ENCODE measurements at places on chromosomes 12 and 14.

- peaks cover 8% of the 10 kb centered on the region for H3K4me1 ChIP-seq
- H3K27ac ChIP-seq = no peak overlapping the region
- DNase-seq = no peak
Measured at GRCh38 chr12:4169531-4169930, 104.0 kb upstream of the CCND2 start.

- H3K27me3 ChIP-seq = no peaks in the 10 kb centered on the region
- no peak overlapping the region for H3K27ac ChIP-seq
- no peaks in the 10 kb centered on the region for H3K36me3 ChIP-seq
- no peak overlapping the region for H3K4me3 ChIP-seq
- no peaks in the 10 kb centered on the region for H3K4me1 ChIP-seq
- no peak for DNase-seq
Measured at GRCh38 chr14:85634205-85634604, 104.3 kb downstream of the FLRT2 start.

DNA sequence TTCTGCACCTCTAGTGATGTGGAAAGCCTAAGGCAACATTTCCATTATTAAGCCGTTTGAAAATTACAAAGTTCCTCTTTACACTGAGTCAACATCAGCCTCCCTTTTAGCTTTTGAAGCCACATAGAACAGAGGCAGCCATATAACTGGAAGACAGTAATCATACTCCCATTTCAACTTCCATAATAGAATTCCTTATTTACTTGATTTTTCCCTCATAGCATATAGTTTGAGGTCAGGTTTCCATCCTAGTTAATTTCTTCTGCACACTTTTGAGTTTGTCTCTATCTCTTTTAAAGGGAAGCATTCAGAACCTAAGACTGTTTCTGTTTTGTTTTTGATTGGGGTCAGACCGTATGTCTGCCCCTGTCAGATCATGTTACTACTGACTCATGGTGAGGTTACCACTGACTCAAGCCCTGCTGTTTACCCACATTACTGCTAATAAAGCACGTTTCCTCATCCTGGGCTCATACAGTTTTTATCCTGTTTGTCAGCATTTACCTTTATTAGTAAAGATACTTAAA lies 161.0 kb downstream of the SLC38A4 start:
- H3K36me3 ChIP-seq = no peaks in the 10 kb centered on the region
- H3K27ac ChIP-seq = no peak overlapping the region
- DNase-seq = no peak
- no peaks in the 10 kb centered on the region for H3K27me3 ChIP-seq

DNA sequence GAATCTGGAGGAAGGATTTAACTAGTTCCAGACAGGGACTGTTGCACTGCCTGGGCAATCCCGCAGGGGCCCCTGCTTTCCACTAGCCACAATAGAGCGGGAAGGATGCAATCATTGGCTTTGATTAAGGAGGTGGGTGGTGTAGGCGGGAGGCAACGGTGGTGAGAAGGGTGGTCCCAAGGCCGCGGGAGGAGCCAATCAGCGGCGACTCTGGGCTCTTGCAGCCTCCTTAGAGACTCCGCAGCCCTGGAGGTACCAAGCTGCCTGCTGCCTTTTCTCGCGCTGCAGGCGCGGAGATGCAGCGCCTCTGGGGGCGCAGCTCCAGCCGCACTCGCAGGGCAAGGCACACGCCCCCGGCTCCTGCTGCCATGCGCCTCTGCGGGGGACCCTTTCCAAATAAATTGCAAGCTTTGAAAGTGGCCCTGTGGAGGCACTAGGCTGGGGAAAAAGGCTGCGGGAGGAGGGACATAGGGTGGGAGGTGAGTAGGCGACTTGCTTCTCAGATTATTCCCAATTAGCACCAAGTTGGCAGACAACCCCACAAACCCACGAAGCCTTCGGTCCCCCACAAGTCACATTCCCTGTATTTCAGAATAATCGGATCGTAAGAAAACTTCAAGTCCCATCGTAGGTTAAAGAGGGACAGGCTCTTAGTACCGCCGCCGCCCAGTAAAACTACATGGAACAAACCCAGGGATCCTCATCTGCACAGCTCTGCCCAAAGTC lies 858 bp upstream of the KCNA1 start:
- peaks cover 75% of the 10 kb centered on the region for H3K27me3 ChIP-seq
- peak; percentile 89 for DNase-seq
- H3K36me3 ChIP-seq = no peaks in the 10 kb centered on the region
- H3K27ac ChIP-seq = no peak overlapping the region
- peak overlapping the region; percentile 81 for H3K4me3 ChIP-seq

- no peak for DNase-seq
- H3K27me3 ChIP-seq = no peaks in the 10 kb centered on the region
- H3K36me3 ChIP-seq = no peaks in the 10 kb centered on the region
- H3K27ac ChIP-seq = no peak overlapping the region
- H3K4me3 ChIP-seq = no peak overlapping the region
- H3K4me1 ChIP-seq = no peaks in the 10 kb centered on the region
Measured at GRCh38 chr12:72468505-72468904, 196.3 kb downstream of the TRHDE start.

DNA sequence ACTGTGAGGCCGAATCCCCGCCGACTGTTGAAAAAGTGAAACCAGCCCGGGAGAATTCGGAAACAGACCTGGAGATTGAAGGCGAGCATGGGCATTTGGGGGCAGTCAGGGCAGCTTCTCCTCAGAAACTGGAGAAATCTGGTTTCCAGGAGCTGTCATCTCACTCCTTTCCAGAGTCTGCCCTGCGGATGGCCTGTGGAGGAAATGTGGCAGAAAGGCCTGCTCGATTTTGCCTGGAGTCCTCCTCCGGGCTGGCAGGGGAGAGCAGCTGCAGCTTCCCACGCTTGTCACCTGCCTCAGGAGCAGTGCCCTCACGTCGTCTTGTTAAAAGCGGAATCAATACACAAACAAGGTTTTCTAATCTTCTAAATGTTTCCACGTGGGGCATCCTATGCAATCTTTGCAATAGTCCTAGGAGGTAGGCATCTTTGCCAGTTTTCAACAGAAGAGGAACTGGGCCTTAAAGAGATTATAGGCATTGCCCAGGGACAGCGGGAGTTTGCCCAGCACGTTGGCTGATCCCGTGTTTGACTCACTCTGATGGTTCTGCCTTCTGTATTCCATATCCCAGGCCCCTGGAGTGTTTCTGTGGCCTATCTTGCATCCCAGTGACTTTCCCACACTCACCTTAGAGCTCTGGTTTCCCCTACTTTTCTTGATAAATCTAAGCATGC lies 2.3 kb downstream of the LRRC74A start:
- no peak overlapping the region for H3K27ac ChIP-seq
- H3K4me1 ChIP-seq = peaks cover 4% of the 10 kb centered on the region
- H3K36me3 ChIP-seq = no peaks in the 10 kb centered on the region
- H3K27me3 ChIP-seq = no peaks in the 10 kb centered on the region
- no peak overlapping the region for H3K4me3 ChIP-seq

DNA sequence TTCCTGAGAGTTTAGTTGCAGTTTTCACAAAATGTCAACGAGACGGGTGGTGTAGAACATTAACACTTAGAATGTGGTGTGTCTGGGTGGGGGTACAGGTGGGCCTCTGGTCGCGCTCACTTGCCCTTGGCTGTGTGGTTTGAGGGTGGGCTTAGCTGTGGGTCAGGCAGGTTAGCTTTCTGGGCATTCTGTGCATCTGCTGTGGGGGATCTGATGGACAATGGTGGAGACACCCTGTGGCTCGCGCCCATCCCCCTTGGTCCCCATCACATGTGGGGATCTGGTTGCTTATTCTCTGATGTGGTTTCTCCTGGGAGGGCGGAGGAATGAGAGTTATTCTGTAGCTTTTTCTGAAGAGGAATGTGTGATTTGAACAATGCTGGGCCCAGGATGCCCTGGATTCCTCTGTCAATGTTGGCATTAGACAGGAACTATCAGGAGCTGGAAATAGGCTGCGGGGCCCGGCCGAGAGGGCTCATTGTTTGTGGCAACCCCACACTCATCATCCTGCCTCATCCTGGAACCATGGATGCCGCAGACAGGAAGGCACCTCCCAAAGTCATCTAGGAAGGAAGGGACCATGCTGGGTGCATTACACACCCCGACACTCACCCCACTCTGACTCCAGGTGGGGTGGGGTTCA lies 101.6 kb downstream of the TSPAN9 start:
- peaks cover 7% of the 10 kb centered on the region for H3K4me1 ChIP-seq
- H3K27ac ChIP-seq = no peak overlapping the region

DNA sequence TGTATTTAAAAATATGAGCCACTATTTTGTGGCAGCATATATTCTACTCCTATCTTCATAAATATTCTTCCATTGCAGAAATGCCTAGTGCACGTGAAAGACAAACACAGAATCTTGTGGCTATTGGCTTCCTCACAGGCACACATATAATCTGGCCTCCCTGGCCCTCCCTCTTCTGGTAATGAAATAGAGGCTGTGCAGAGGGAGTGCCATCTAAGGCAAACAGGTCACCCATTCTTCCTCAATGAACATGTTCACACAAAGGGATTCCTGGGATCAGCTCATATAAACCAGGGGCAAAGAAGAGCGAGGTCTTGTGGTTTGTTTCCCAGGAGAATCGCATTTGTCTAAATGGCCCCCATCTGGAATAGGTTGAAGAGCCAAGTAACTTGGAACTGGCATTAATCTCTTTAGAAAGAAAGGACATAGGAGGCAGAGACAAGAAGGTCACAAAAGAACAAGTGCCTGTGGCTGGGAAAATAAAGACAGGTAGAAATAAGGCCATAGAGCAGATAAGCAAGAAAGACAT lies 171.6 kb upstream of the PTPRQ start:
- H3K4me3 ChIP-seq = no peak overlapping the region
- H3K27ac ChIP-seq = no peak overlapping the region
- peak; percentile 11 for DNase-seq
- no peaks in the 10 kb centered on the region for H3K36me3 ChIP-seq
- no peaks in the 10 kb centered on the region for H3K27me3 ChIP-seq

DNA sequence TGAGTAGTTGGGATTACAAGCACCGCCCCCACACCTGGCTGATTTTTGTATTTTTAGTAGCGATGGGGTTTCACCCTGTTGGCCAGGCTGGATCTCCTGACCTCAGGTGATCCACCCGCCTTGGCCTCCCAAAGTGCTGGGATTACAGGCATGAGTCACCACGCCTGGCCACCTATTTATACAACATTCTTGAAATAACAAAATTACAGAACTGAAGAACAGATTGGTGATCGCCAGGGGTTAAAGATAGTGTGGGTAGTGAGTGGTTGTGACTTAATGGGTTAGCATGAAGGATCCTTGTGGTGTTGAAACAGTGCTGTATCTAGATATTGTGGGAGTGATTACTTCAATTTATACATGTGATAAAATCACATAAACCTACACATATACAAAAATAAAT lies 7.4 kb downstream of the GLIPR1L1 start:
- H3K27me3 ChIP-seq = no peaks in the 10 kb centered on the region
- H3K36me3 ChIP-seq = no peaks in the 10 kb centered on the region
- no peak for DNase-seq
- H3K4me1 ChIP-seq = no peaks in the 10 kb centered on the region

- H3K36me3 ChIP-seq = no peaks in the 10 kb centered on the region
- H3K27ac ChIP-seq = no peak overlapping the region
- H3K4me3 ChIP-seq = no peak overlapping the region
Measured at GRCh38 chr12:45568808-45569207, 160.7 kb upstream of the ARID2 start.

- no peaks in the 10 kb centered on the region for H3K36me3 ChIP-seq
- no peaks in the 10 kb centered on the region for H3K27me3 ChIP-seq
- no peak overlapping the region for H3K27ac ChIP-seq
- no peak for DNase-seq
- no peaks in the 10 kb centered on the region for H3K4me1 ChIP-seq
Measured at GRCh38 chr12:46915082-46915481, 89.3 kb upstream of the SLC38A4 start.

GRCh38 chr14:80395031-80395430 lies 183.7 kb upstream of the DIO2 start:
- DNase-seq = no peak
- peaks cover 5% of the 10 kb centered on the region for H3K4me1 ChIP-seq
- H3K27me3 ChIP-seq = no peaks in the 10 kb centered on the region
- no peaks in the 10 kb centered on the region for H3K36me3 ChIP-seq
- H3K27ac ChIP-seq = no peak overlapping the region

DNA sequence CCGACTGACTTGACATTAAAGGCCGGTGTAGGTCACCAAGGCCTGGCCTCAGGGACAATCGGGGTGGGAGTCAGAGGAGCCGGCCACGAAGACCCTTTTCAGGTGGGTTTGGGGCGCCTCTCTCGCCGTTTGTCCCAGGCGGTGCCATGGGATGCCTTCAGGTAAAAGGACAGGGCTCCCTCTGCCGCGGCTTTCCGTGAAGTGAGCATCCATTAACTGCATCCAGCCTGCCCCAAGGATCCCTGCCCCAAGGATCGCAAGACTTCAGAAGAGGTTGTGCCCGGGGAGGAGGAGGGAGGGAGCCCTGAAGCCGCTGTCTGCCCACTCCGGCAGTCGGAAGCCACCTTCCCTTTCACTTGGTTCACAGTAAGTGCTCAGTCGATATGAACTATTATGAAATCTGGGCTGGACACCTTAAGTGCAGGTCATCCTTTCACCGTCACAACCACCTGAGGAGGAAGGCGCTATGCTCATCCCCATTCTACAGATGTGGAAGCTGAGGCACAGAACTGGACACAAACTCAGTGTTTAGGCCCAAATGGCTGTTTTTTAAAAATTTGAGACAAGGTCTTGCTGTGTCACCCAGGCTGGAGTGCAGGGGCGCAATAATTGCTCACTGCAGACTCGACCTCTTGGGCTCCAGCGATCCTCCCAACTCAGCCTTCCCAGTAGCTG lies 964 bp downstream of the SDS start:
- H3K4me1 ChIP-seq = no peaks in the 10 kb centered on the region
- no peaks in the 10 kb centered on the region for H3K36me3 ChIP-seq
- no peak overlapping the region for H3K27ac ChIP-seq
- DNase-seq = no peak
- H3K4me3 ChIP-seq = no peak overlapping the region

DNA sequence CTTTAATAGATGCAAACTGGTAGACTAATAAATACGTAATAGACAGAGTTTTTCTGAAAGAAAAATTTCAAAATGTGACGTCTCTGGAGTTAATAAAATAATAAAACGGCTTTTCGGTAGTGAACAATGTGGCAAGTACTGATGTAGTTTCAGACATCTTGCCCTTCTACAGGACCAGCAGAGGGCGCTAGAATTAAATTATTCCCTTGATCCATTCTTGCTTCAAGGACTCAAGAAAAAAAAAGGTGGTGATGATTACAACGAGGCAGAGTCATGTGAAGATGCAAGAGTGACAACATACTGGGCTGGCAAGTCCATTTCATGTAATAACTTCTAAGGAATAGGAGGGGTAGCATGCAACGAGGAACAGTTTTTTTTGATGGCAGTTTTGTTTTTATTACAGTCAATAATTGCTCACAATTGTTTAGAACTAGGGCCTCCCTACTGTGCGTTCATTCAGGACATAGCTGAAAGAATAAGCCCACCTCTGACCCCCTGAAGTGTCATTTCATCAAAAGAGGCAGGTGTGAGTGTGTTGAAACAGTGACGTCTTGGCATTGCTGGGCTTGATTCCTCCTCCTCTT lies 101.0 kb upstream of the GZMB start:
- no peak overlapping the region for H3K4me3 ChIP-seq
- no peaks in the 10 kb centered on the region for H3K36me3 ChIP-seq
- DNase-seq = peak; percentile 70
- no peak overlapping the region for H3K27ac ChIP-seq
- H3K4me1 ChIP-seq = no peaks in the 10 kb centered on the region
- no peaks in the 10 kb centered on the region for H3K27me3 ChIP-seq
